Left hindlimb (tissue), 1 donor: ENCODE measurements at places on chromosomes 2 and 18.

DNA sequence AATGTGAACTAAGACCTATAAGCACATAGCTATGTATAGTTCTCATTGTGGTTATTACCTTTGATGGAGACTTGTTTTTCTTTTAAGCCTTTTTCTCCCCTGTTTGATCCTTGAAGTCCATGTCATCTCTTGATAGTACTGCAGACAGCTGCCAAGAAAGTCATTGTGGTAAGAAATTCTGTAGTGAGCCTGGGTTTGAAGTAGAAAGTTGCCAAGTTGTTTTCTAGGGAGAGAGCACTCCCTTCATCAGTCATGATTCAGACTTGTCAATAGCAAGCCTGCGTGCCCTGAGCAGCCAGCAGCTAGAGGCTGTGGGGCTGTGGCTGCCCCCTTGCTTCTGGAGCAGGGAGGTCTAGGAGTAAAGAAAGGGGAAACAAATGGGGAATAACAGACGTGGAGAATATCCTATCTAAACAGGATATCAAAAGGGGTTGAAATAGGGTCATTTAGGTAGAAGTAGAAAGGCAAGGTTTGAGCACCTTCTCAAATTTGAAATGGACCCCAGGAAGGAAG, 8.4 kb downstream of the SP5 start:
- DNase-seq: no peak

DNA sequence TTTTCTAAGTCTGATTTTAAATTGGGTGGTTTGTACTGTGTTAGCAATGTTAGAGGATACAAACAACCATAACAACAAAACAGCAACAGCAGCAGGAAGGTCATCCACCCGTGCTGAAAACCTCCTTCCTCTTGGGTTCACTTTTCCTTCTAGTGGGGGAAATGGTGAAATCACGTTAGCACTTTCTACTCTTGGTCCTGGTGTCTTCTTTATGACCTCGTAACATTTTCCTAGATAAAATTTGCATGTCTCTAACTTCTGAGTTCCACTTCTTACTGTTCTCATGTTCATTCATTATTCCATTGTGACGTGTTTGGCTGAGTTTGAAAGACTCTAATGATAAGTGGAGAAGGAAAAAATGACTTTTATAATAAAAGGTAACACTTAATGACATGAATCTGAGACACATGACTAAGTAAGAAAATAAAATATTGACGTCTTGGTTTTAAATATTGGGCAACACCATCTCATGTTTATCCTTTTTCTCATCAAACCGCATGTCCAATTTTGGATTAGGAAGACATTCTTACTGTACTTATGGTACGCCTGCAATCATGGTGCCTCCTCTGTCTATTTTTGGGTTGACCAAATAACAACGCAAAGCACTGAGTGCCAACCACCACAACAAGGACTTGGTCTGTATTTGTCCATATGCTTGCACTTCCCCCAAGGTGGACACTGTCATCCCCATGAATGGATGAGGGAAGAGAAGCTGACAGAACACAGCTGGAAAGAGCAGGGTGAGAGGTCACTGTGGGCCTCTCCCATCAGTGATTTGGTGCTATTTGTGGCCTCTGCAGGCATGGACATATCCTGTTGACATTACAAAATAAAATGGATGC, 25.7 kb upstream of the IL1R1 start:
- no peak for DNase-seq

GRCh38 chr2:44793322-44793870, 148.1 kb upstream of the SIX3 start:
- DNase-seq: no peak

DNA sequence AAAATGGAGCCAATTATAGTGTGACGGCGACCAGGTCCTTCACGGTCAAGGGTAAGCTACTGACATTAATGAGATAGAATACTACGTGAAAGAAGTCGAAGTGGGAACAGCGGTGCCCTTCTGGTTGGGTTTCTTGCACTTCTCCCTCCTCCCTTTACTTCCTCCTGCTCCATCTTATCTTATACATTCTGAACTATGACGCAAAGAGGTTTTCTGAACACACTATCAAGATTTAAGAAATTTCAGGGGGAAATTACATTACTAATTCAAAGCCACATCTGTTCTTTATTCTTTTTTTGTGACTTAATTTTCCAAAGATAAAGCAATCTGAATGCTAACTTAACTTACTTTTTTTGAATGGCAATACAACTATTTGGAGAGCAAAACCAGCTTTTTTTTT, 14.8 kb upstream of the IL18R1 start:
- no peak for DNase-seq

GRCh38 chr2:224956706-224957105, 85.6 kb downstream of the DOCK10 start:
- DNase-seq: no peak
